ENCODE measurements at places on chromosomes 7 and 10.

- DNase-seq, result no peak
These were observed 11.7 kb downstream of the MGAM2 start for GRCh38 chr7:142123184-142123583.

GRCh38 chr7:151900591-151900985 lies 23.7 kb upstream of the PRKAG2 start:
- DNase-seq, result no peak

DNA sequence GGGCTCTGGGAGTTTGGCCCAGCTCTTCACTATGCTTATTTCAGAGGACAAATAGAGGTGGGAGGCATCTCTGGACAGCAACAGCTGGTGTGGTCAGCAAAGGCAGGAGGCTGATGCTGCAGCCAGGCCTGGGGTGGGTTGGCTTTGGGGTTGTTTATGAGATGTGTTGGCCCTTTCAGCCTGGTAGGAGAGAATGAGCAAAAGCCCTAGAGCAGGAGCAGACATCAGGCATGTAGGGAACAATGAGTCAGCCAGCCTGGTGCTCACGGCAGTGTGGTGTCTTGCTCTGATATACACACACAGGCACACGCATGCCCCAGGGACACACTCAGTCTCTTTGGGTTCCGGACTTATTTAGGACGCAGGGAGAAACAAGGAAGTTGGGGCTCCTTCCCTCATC lies 157.1 kb downstream of the PRKCQ start:
- no peak for DNase-seq

DNA sequence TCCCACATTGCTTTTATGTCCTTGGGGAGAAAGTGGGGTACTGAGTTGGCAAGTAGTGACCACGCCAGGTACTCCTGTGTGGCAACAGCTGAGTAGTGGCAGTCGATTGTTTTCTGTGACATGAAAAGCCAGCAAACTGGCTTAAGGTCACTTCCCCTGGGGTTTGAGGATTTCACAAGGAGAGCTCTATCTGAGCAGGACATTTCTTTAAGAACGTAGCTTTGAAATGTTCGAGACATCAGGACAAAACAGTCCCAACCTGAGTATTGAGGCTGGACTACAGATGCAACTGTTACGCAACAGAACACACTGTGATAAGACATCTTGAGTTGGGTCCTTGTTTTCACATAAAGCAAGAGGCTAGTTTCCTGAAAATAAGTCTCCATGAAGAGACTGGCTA lies 146.7 kb upstream of the KLF14 start:
- DNase-seq, result no peak

DNA sequence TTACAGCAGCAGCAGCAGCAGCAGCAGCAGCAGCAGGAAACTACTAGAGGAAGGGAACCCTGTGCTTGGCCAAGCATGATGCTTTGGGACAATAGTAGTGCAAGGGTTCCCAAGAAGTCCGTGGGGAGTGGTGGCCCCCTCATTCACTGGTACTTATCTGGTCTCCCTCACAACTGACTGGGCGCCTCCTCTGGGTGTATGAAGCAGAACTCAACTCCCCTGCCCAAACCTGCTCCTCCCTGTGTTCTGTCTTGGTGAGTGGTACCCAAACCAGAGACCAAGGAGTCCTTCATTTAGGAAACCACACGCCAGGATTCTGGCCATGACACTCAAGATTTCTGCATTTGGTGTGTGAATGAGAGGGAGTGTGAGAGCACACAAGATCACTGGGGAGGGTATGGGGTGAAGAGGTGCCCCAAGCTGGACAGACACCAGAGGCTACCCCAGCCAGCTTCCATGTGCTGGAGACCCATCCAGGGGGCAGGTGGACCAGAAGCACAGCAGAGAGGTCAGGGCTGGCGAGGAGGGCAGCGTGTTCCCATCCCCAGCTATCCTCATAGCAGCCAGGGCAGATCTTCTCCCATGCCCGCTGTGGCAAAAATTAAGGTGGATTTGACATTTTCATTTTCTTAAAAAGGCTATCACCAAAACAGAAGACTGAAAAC lies 10.6 kb upstream of the ZNF777 start:
- DNase-seq, result no peak

GRCh38 chr10:48885376-48885775 lies 54.3 kb downstream of the LRRC18 start:
- DNase-seq, result no peak

All from effector memory CD4-positive, alpha-beta T cell (primary cell).